ENCODE measurements at places on chromosomes 16 and 17.

DNA sequence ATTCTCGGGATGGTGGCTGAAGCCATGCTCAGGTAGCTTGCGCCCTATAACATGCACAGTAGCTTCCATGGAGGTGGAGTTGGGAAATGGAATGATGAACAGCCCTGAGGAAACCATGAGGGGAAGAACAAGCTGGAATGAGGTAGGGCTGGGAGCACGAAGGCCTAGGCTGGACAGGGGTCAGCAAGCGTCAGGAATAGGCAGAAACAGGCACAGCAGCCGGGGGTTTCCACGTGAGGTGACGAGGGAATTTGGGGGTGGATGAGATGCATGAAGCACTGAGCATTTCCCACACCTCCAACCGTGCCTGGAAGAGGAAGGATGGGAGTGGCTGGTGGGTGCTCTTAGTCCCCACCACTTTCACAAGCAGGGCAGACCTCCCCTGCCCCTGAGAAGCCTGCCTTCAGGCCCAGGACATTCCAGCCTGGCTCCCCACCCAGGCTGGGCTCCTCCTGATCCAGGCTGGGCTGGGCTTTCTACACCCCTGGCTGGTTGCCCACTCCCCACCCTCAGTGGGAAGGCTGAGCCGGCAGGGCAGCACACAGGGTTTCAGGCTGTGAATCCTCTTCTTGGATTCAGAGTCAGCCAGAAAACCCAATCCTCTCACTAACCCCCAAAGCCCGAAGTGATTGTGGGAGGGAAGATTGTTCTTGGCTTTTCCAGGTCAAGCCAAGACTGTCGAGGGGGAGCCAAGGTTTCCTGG is 21.9 kb downstream of the PLEKHG4 start:
- peak; percentile 45 for DNase-seq

- DNase-seq: peak; percentile 72
These were observed 18.7 kb upstream of the JPH3 start for GRCh38 chr16:87583453-87584131.

DNA sequence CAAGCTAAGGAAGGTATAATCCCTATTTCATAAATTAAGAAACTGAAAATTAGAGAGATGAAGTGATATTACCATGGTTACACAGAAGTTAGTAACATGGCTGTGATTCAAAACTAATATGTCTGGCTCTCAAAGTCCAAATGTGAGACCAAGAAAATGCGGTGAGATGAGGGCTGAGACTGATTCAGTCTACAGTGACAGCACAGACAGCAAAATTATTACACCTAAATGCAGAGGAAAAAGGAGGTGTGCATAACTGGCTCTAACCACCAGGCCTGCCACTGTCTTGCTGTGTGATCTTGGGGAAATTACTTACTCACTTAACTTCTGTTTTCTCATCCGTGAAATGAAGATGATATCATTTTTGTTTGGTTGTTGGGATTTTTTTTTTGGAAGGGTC is 270.0 kb upstream of the SOX9 start:
- DNase-seq: no peak

GRCh38 chr17:55990332-55991006 is 162.8 kb upstream of the ANKFN1 start:
- no peak for DNase-seq

DNA sequence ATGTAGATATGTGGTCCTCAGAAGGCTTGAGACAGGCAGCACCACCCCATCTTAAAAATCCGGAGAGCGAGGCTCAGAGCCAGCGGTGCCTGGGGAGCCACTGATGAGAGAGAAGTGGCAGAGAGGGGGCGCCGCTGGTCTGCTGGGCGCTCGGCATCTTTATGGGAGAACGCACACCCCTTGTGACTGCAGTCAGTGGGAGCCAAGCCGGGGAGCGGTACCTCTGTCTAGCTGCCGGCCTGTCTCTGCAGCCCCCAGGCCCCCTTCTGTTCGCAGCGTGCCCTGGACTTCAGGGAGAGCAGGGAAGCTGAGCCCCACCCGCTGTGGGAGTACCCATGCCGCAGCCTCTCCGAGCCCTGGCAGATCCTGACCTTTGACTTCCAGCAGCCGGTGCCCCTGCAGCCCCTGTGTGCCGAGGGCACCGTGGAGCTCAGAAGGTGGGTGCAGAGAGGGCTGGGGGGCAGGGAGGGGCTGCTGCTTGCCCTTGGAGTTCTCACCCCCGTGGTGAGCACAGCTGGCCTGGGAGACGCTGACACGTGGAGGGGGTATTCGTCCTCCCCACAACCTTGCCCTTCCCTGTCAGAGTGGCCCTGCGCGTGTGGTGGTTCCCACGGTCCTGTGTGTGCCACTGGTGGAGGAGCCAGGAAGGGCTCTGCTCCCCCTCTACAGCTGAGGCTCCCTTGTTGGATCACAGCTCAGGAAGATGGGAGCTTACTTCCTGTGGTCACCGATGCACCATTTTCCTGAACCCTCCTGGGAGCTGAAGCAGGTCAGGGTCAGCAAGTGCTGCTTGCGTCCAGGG is 44.8 kb downstream of the PRMT7 start:
- DNase-seq: no peak

All from fibroblast of skin of scalp (primary cell).